ENCODE measurements at places on chromosomes 5 and 9.

DNA sequence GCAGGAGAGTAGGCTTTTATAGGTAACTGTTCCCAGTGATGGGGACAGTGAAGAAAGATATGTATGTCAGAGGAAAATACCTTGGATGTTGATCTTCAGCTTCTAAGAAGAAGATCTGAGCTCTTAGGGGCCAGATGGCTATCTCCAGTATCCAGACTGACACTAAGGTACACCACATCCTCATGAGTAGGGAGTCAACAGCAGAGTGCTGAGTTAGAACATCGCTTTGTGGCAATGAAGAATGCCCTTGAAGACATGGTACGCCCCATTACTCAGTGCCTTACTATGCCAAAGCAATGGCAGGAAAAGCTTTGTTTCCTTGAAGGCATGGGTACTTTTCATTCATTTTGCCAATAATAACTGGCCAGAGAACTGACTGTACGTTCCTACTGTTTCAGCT lies 263.7 kb downstream of the CEMIP2 start:
- DNase-seq, result no peak

- DNase-seq, result peak; percentile 48
Observed at GRCh38 chr5:32713770-32714381, 2.8 kb downstream of the NPR3 start.

- no peak for DNase-seq
Observed at GRCh38 chr9:136599811-136600660, 54.2 kb upstream of the NOTCH1 start.

DNA sequence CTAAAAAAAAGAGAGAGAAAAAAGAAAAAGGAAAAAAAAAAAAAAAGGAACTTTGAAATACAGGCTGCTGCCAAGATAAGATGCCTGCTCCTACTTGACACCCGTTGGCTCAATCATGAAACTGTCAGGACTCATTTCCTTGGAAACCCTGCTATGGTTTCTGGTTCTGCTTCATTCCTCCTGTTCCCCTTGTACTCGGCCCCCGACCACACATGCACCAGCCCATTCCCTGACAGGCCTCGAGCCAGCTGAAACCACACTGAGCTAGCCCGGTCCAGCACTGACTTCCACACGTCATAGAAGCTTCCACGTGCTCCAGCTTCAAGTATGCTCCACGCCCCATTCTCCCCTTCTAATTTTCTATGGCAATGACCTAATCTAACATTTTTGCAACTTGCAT lies 93.2 kb downstream of the MYO10 start:
- no peak for DNase-seq

DNA sequence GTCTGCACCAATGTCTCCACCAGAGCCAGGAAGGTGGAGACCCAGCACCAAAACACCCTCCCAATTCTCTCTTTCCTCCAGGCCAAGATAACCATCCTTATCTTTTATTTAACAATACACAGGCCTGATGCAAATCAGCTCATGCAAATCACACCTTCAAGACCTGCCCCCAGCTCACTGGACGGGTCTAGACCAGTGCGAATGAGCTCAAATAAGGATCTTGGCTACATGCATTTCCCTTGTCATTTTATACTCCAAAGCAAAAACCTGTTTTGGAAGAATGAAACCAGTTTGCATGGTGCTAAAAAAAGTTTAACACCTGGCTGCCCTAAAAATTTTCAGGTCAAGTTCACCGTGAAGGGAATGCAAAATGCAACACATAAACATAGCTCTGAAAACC lies 31.9 kb upstream of the DAPK1 start:
- no peak for DNase-seq

DNA sequence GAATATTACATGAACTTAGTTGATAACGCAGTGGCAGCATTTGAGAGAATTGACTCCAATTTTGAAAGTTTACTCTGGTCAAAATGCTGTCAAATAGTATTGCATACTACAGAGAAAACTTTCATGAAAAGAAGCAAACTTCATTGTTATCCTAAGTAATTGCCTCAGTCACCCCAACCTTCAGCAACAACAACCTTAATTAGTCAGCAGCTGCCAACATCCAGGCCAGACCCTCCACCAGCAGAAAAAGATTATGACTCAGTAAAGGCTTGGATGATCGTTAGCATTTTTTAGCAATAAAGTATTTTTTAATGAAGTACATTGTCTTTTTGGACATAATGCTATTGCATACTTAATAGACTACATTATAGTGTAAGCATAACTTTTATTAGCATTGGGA lies 40.8 kb upstream of the SPDL1 start:
- no peak for DNase-seq

- DNase-seq, result no peak
Observed at GRCh38 chr9:27442464-27442863, 81.6 kb upstream of the IFNK start.

DNA sequence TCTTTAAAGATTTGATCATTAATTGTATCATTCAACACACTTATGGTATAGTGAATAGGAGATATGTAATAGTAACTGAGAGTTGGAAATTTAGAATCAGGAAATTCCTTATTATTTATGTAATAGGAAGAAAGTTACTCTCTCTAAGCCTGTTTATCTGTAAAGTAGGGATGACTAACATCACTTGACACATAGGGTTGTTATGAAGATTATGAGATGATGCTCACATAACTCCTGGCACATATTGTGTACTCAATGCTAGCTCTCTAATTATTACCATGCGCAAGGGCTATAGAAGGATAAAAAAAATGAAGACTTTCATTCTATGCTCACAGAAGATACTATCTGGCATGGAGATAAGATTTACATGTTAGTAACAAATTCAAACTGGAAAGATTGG lies 149.9 kb downstream of the ISOC1 start:
- no peak for DNase-seq

DNA sequence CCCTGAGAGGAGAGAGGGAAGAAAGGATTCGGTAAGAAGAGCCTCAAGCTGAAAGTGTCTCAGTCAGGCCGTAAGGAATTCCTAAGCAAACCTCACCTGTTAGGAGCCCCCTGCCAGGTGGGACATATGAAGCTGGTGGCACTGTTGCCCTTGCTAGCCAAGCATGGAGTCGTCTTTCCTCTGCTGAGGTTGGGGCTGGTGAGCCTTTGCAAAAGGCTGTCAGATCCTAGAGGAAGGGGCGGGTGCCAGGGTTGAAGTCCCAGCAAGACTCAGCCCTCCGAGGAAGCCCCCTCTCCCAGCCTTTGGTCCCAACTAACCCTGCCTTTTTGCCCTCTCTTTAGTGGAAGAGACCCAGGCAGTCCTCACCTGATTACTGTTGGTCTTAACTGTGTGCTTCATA lies 5.5 kb upstream of the SMIM32 start:
- DNase-seq, result no peak

DNA sequence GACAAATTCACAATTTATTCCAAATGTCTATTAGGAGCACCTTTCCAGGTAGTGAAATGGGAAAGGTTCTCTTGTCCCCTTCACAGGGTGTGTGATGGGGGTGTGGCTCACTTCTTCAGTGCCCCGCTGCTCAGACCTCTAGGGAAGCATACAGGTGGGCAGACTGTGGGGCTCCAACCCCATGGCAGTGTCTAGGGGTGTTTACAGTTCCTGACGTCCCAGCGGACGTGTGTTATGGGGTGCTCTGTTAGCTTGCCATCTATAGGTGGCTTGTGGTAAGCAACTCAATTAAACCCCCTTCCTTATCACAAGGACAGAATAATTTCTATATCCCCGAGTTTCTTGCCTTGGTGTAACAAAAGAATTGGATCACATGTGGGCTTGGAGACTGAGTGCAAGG lies 67.4 kb upstream of the SPINK5 start:
- DNase-seq, result no peak

GRCh38 chr9:131804826-131805225 lies 65.0 kb upstream of the RAPGEF1 start:
- DNase-seq, result no peak

GRCh38 chr5:133025804-133026663 lies at the start of gene ZCCHC10:
Gene ZCCHC10, minus strand, starts transcription at chr5:133026549. Its CDS starts 12 bp downstream, at chr5:133026537.
- DNase-seq, result peak; percentile 88

- no peak for DNase-seq
Observed at GRCh38 chr5:163540696-163541095, 35.3 kb downstream of the MAT2B start.

GRCh38 chr5:66494437-66494836 lies 101.8 kb upstream of the MAST4 start:
- no peak for DNase-seq

DNA sequence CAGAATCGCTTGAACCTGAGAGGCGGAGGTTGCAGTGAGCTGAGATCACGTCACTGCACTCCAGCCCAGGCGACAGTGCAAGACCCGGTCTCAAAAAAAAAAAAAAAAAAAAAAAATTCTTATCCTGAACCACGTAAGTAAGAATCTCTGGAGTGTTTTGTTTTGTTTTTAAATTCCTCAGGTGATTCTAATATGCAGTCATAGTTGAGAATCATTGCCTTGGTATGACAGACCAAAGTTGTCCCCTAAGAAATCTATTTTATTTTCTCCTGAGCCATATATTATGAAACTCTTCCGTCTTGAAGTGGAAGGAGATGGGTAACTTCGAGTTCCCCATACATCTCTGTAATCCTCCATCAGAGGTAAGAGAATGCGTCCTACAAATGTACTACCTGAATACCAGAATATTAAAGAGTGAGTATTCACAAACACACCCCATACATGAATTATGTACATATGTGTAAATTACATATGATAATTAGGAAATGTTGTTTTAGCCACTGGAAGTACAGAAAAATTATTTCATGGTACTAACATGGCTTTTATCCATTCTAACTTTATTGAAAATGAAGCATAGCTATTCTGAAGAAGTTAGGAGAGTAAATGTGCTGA lies 26.7 kb upstream of the SVEP1 start:
- DNase-seq, result no peak

- DNase-seq, result peak; percentile 35
Observed at GRCh38 chr5:64811050-64811640, 42.4 kb downstream of the CWC27 start.

DNA sequence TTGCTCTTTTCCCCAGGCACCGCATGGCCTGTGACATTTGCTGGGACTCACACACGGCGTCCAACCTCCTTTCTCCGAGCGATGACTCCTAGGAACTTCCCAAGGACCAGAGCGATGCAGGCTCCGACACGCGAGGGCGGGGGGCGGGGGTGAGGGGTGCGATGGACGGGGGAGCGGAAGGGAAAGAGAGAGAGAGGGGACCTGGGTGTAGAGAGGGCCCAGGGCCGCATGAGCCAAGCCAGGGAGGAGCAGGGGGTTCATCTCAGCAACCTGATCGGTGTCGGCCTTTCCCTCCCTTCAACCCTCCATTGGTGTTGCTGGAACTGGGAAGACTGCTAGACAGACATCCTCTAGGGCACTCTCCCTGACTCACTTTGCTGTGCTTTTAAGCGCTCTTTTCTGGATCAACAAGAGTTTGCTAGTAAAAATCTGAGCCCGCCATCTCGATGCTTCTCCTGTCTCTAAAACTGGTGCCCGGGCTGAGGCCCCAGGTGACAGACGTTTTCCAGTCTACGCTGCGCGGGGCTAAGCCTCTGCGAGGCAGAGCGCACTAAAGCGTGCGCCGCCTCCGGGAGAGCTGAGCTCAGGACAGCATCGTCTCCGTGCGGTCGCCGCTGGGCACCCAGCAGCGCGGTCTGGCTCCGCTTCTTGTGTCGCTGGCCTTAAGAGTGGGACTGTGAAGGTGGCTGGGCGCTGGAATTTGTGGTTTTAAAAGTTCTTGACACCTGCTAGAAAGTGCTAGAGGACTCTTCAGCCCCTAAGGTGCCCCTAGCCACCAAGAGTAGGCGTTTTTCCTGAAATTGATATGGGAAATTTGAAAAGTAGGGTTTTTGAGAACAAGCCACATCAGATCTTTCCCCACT lies 1.0 kb upstream of the TSLP start:
- no peak for DNase-seq

- DNase-seq, result no peak
Observed at GRCh38 chr9:91445135-91445534, 21.5 kb upstream of the NFIL3 start.

DNA sequence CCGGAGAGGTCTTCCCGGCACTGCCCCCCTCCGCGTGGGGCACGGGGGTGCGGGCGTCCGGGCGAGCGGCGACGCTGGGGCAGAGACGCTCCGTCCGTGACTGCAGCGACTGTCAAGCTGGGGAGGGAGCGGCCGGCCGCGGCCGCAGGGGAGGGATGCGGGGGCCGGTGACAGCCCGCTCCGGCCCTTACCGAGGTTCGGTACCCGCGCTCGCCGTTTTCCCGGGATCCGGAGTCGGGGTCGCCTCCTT lies 400 bp downstream of the KDM4C start:
- no peak for DNase-seq

DNA sequence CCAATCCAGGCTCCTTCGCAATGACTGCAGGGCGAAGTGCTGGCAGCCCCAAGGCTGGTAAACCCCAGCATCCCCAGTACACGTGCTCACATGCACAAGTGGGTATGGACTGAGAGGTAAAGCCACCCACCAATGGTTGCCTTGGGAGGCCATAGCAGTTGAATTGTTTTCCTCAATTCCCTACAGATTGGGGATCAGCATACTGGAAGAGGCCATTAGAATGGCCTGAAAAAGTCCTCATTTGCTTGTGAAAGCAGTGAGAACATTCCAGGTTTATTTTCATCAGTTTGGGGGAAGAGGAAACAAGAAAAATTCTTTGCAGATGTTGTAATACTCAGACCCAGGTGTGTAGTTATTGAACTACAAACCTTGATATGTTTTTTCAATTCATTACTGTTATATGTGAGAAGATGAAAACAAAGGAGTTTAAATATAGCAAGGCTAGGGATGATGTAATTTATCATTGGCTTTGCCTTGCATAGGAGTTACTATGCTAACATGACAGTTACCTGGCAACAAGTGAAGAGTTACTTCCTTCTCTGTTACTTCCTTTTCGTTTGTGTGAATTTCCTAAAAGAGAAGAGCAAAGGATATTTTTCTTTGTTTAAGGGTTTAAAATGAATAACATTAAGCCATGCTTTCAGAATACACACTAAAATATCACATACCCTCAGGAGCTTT lies 36.4 kb downstream of the MTMR12 start:
- no peak for DNase-seq

GRCh38 chr9:20659474-20659967 lies 24.5 kb upstream of the FOCAD start:
- DNase-seq, result no peak
